ENCODE measurements at places on chromosomes 2 and 18.

DNA sequence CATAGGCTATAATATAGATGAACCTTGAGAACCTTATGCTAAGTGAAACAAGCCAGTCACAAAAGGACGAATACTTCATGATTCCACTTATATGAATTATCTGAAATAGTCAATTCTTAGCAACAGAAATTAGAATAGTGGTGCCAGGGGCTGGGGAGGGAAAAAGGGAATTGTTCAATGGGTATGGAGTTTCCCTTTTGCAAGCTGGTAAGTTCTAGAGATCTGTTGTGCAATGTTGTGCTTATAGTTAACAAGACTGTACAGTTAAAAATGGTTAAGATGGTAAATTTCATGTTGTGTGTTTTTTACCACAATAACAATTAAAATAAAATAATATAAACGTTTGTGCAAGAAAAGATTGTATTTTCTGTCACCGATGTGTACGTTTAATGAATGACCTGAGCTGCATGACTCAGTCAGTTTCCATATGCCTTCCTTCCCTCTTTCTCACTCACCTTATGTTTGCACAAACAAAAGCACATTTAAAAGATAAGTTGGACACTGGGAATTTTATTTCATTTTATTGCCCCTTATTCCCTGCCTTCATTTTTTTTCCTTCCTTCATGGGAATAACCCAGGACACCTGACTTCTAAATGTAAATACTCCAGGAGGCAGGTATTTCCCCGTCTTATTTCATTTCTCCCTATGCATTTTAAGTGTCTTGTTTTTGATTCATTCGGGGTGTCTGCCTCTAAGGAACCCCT is 143.7 kb upstream of the TTC39C start:
- no peak for DNase-seq

- peak; percentile 62 for DNase-seq
Observed at GRCh38 chr2:9335322-9335832, 88.0 kb downstream of the ITGB1BP1 start.

DNA sequence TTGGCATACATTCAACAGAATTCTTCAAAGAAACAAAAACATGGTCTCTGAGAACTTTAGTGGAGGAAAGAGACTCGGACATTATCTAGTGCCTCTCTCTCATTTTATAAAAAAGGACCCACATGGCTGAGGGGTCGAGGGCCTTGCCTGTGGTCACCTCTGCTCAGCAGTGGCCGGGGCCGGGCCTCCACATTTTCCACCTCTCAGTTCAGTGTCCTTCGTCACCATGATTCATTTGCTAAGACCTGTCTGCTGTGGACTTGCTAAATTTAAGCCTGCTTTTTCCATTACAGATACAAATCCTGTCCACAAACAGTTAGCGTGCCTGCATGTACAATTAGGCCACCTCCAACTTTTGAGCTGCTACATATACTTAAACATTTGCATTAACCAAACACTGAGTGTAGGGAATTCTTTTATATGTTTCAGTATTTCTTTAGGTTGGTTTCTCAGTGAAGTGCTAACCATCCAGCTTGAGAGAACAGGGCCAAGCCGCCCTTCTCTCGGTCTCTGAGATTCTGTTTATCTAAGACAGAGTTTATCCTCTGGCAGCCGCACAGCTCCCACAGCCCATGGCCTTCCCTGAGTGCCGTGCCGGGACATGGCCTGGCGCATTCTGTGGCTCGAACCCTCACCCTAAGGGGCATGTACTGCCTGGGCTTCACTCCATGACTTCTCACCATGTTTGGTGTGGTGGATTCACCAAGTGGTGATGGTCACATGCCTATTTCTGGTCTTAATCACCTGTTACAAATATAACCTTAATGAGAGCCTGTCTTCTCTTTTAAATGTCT is 46.2 kb downstream of the COA5 start:
- DNase-seq: no peak

GRCh38 chr18:49064889-49065288 is 114.1 kb upstream of the SMAD7 start:
- DNase-seq: no peak

- DNase-seq: no peak
Observed at GRCh38 chr2:4175343-4175742, 472.0 kb downstream of the DCDC2C start.

DNA sequence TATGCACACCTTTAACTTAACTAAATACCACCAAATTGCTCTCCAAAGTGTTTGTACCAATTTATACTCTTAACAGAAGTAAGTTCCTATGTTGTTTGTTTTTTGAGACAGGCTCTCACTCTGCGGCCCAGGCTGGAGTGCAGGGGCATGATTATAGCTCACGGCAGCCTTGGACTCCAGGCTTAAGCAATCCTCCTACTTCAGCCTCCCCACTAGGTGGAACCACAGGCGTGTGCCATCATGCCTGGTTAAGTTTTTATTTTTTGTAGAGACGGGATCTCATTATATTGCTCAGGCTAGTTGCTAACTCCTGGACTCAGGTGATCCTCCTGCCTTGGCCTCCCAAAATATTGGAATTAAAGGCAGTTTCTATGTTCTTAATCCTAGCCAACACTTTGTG is 13.1 kb upstream of the NAB1 start:
- no peak for DNase-seq

DNA sequence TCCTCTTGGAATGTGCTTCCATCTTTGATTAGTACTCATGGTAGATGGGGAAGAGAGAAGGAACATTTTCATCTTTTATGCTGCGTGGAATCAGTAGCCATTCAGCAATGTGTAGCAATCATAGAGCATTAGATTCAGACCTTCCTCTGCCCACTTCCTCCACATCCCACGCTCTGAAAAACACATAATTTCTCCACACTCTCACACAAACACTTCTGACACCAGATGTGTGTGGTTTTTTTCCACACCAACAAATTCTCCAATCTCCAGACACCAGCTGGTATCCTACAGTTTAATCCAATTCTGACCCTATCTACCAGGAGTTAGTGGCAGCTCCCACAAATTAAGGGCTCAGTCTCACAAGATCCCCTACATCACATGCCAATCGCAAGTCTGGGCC is 103.3 kb downstream of the AOX1 start:
- DNase-seq: peak; percentile 46

DNA sequence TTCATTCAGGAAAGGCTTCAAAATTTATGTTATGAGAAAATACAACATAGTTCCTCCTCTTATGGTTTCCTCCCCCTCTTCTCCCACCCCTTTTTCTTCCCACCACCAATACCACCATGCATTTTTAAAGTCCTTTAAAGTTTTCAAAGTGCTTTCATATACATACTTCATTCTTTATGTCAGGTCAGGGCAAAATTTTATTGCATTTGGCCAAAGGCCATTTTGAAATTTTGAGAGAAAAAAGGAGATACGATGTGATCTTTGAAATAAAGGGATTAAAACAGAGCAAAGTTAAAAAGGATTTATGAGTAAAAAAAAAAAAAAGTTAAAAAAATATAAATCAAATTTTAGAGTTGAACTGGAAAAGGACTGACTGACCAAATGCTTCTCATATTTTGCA is 792.5 kb upstream of the FANCL start:
- DNase-seq: peak; percentile 17

DNA sequence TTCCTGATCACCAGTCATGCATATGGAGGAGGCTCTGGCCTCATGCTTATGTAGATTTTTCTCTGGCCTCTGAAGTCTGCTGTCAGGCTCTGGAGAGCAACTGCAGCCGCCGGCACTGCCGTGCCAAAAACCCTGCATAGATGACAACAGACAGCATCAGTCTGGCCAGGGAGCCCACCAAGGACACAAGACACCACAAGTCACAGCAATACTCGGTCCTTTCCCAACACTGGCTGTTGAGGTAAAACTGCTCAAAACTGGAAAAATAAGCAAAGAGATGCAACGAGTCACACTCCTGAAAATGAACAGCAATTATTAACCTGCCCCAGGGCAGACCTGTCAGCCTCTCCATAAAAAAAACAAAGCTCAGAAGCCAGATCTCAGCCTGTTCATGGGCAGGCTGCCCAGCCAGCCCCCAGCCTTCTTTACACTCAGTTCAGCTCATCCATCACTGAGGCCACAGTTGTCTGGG is 186.0 kb upstream of the RAB6C start:
- DNase-seq: no peak

DNA sequence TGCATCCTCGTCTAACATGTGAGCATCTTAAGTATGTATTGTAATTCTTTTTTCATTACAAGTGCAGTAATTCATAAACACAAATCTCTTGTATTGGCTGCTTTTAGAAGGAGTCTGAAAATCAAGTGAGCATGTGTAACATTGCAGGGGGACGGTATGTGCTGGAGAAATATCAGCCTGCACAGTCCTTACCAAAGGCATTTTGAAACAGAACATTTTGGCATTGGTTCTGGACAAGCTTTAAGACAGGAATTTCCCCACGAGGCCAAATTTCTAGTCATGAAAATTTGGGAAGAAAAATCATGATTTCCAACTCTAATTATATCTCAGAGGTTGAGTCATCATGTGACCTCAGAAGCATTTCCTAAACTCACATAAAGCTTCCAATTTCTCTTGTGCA is 24.7 kb upstream of the NRP2 start:
- no peak for DNase-seq

GRCh38 chr2:224941960-224942359 is 100.3 kb downstream of the DOCK10 start:
- no peak for DNase-seq
